Common myeloid progenitor, CD34-positive (primary cell): ENCODE measurements at places on chromosomes 13 and 19.
A peak's percentile ranks its signal among the peaks of the same experiment; 100 is the strongest.

DNA sequence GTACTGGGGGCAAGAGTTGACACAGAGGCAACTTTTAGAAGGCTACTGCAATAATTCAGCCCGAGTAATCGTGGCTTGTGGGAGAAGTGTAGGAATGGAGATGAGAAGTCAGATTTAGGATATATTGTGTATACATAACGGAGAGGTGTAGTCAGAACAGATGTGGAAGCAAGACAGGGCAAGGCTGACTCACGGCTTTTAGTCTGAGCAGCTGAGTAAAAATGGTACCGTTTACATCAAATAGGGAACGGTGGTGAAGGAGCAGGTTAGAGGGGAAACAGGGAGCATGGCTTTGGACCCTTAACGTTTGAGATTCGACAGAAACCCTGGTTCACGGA lies 796 bp upstream of the LSM14A start:
- H3K4me3 ChIP-seq: peak overlapping the region; percentile 49
- peaks cover 37% of the 10 kb centered on the region for H3K4me1 ChIP-seq
- peak overlapping the region; percentile 74 for H3K27ac ChIP-seq
- peak; percentile 70 for DNase-seq
- no peaks in the 10 kb centered on the region for H3K27me3 ChIP-seq

DNA sequence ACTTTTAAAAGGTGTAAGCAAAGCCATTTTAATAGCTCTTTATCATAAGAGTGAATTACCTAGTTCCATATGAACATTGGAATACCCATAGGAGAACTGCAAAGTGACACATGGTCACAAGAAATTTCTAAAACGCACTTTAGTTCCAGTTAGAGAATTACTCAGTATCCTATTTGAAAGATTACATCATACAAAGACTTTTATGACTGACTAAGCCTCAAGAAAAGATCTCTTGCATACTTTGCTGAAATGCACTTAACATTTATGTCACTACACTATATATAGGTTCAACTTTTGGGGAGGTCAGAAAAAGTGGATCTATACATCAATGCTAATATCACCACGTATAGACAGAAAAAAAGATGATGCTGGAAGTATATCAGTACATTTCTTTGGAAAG lies 7.1 kb downstream of the PCDH9 start:
- H3K4me1 ChIP-seq: peaks cover 26% of the 10 kb centered on the region
- H3K27me3 ChIP-seq: peaks cover 16% of the 10 kb centered on the region
- H3K36me3 ChIP-seq: no peaks in the 10 kb centered on the region
- H3K27ac ChIP-seq: no peak overlapping the region

GRCh38 chr13:110138010-110138699 lies 168.8 kb downstream of the COL4A1 start:
- H3K4me3 ChIP-seq: peak overlapping the region; percentile 83
- peak; percentile 97 for DNase-seq
- no peak overlapping the region for H3K27ac ChIP-seq
- H3K36me3 ChIP-seq: no peaks in the 10 kb centered on the region

GRCh38 chr19:2271234-2272103 lies 10.5 kb downstream of the PEAK3 start:
- H3K4me1 ChIP-seq: peaks cover 8% of the 10 kb centered on the region
- peak overlapping the region; percentile 96 for H3K4me3 ChIP-seq
- no peak for DNase-seq
- H3K27ac ChIP-seq: peak overlapping the region; percentile 15
- peaks cover 40% of the 10 kb centered on the region for H3K36me3 ChIP-seq

DNA sequence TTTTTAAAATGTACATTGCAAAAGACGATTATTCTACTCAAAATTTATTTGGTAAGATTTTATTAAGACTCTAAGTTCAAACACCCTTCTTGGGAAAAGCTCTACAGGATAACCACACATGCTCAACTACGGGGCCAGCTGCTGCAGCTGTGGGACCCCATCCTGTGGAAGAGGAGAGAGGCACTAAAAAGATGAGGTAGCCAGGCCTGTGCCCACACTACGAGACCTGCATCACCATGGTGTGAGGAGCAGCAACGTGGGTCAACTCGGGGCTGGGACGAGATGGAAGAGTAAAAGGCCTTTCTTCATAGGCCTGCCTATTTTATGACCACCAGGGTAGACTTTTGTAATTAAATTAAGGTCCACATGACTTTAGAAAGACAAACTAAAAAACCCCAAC lies 4.6 kb upstream of the CCNP start:
- H3K4me1 ChIP-seq: peaks cover 7% of the 10 kb centered on the region
- H3K36me3 ChIP-seq: peaks cover 7% of the 10 kb centered on the region
- DNase-seq: no peak
- no peak overlapping the region for H3K27ac ChIP-seq

DNA sequence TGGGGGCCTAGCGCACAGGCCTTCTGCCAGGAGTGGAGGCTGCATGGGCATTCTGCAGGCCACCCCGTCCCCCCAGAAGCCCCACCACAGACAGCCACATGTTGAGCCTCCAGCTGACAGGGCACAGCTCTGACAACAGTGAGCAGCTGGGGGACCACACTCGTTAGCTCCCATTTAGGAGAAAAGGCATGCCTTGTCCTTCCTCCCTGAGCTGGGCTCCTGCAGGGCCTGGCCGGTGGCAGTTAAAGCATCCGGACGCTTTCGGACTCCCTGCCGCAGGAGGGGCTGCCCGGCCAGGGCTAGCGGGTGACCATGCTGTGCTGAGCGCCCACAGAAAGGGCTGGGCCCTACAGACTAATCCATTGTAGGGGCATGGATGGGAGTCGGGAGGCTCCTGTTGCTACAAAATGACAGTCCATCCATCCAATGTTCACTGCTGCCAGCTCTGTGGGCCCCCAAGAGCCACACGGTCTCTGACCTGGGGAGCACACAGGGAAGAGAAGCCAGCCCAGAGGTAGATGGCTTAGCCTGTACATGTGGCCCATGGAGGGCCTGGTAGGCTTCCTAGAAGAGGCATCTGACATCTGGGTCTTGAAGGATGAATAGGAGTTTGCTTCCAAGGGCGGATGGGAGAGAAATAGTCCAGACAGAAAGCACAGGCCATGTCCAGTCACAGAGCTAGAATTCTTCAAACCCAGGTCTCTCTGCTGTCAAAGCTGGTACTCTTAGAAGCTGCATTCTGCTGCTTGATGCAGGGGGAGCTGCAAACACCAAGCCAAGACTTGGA lies 116.5 kb upstream of the VSTM2B start:
- H3K27ac ChIP-seq: no peak overlapping the region
- DNase-seq: no peak
- H3K4me1 ChIP-seq: no peaks in the 10 kb centered on the region
- H3K27me3 ChIP-seq: peaks cover 30% of the 10 kb centered on the region
- no peak overlapping the region for H3K4me3 ChIP-seq

- H3K36me3 ChIP-seq: peaks cover 9% of the 10 kb centered on the region
- H3K27ac ChIP-seq: no peak overlapping the region
- H3K4me3 ChIP-seq: no peak overlapping the region
- H3K27me3 ChIP-seq: no peaks in the 10 kb centered on the region
These were observed 17.5 kb downstream of the LATS2 start for GRCh38 chr13:21043898-21044297.

GRCh38 chr13:46181840-46182490 lies at the start of gene LCP1:
Gene LCP1, minus strand, starts transcription at chr13:46182177. Its CDS starts 22,515 bp downstream, at chr13:46159662.
- peak within 1 kb of the TSS; percentile 89 for H3K27ac ChIP-seq
- H3K36me3 ChIP-seq: no peaks in the 10 kb centered on the region
- H3K27me3 ChIP-seq: no peaks in the 10 kb centered on the region
- peak; percentile 99 for DNase-seq
- peaks cover 53% of the 10 kb centered on the region for H3K4me1 ChIP-seq

DNA sequence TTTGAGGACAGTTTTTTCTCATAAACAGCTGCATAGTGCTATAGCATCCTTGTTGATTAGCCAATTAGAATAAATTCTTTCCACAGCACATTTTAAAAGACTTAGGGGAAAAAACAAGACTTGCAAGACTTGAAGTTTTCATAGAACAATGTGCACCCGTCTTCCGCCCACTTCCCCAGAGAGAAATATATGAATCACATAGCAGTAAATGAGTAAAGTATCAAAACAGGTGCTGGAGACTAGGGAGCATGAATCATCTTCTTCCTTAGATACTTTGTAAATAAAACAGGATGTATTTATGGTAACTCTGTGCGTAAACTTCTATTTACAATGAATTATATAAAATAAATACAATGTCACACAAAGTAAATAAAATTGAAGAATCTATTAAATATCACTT lies 75.1 kb downstream of the COL4A2 start:
- H3K4me1 ChIP-seq: peaks cover under 1% of the 10 kb centered on the region
- no peak overlapping the region for H3K4me3 ChIP-seq
- no peak for DNase-seq

DNA sequence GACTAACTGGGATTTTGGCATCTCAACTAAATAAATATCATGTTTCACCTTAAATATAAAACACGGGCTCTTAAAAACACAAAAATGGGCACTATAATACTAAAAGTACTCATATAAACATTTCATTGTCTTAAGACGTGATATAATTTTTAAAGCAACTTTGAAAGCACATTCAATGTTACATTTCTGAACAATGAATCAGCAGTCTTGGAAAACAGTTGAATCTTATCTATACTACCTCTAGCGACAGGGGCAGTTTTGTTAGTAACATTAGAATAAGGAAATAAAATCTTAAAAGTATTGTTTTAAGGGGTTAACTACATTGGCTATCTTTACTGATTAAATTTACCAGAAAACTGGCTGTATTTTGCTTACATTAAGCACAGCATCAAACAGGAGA lies 156.9 kb downstream of the UGGT2 start:
- no peaks in the 10 kb centered on the region for H3K27me3 ChIP-seq
- H3K4me1 ChIP-seq: no peaks in the 10 kb centered on the region
- DNase-seq: peak; percentile 26
- no peak overlapping the region for H3K4me3 ChIP-seq

- H3K36me3 ChIP-seq: no peaks in the 10 kb centered on the region
- no peak overlapping the region for H3K4me3 ChIP-seq
- peak; percentile 23 for DNase-seq
- H3K27ac ChIP-seq: no peak overlapping the region
- H3K4me1 ChIP-seq: peaks cover 5% of the 10 kb centered on the region
These were observed 15.2 kb downstream of the LNX2 start for GRCh38 chr13:27605099-27605498.

DNA sequence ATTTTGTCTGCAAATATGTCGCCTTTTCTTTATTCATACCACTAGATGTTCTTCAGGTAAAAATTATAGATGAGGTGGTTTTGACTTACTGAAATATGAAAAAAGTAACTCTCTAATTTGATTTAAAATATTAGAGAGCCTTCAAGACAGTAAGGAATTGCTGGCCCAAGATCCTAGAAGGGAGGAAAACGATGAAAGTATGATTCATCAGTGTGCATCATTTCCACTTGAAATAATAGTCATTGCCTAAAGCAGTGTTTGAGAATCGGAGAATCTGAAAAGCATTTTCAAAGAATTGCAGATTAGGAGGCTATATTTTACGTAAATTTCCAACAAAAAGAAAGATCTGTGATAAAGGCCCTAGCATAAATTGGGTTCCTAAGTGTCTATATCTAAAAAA lies 1707.9 kb upstream of the PRR20A start:
- DNase-seq: no peak
- H3K27ac ChIP-seq: no peak overlapping the region
- no peak overlapping the region for H3K4me3 ChIP-seq
- H3K27me3 ChIP-seq: no peaks in the 10 kb centered on the region

GRCh38 chr13:42615691-42616090 lies 41.7 kb downstream of the TNFSF11 start:
- H3K4me1 ChIP-seq: no peaks in the 10 kb centered on the region
- H3K36me3 ChIP-seq: no peaks in the 10 kb centered on the region
- no peak for DNase-seq
- no peak overlapping the region for H3K27ac ChIP-seq

DNA sequence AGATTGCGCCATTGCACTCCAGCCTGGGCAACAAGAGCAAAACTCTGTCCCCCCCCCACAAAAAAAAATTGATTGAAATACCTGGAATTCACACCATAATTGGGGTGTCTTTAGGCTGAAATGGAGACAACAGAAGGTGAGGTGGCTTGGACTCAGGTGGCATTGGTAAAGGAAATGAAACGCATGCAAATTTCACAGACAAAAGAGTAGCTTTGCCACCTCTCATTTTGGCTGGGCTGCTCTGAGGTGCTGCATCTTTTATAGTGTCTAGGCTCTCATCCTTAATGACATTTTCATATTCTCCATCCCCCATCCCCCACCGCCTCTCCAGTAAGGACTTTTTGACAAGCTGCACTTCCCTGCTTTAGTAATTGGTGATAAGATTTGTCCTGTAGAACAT lies 6.9 kb downstream of the UBE2L5 start:
- H3K27me3 ChIP-seq: no peaks in the 10 kb centered on the region
- H3K4me1 ChIP-seq: no peaks in the 10 kb centered on the region
- H3K4me3 ChIP-seq: no peak overlapping the region
- no peak overlapping the region for H3K27ac ChIP-seq
- no peak for DNase-seq
- H3K36me3 ChIP-seq: no peaks in the 10 kb centered on the region

GRCh38 chr19:52638601-52639000 lies 446 bp upstream of the ZNF83 start:
- H3K4me3 ChIP-seq: no peak overlapping the region
- peaks cover 19% of the 10 kb centered on the region for H3K4me1 ChIP-seq
- DNase-seq: no peak
- H3K36me3 ChIP-seq: peaks cover 11% of the 10 kb centered on the region
- H3K27me3 ChIP-seq: no peaks in the 10 kb centered on the region
- H3K27ac ChIP-seq: no peak overlapping the region

DNA sequence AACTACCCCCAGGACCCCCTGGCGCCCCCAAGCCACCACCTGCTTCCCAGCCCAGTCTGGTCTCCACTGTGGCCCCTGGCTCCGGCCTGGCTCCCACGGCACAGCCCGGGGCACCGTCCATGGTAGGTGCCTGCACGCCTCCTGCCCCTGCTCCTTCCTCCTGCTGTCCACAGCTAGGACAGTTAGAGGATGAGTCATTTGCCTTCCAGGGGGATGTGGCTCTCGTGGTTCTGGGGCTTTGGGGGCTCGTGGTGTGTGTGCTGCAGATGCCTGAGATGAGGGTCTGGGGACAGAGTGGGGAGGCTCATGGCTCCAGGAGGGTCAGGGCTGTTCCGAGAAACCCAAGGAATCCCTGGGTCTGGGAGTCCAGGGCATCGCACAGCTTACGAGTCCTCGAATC lies 12.7 kb downstream of the MED25 start:
- no peak overlapping the region for H3K4me3 ChIP-seq
- H3K27me3 ChIP-seq: no peaks in the 10 kb centered on the region
- peaks cover 39% of the 10 kb centered on the region for H3K36me3 ChIP-seq
- DNase-seq: no peak
- H3K27ac ChIP-seq: no peak overlapping the region

DNA sequence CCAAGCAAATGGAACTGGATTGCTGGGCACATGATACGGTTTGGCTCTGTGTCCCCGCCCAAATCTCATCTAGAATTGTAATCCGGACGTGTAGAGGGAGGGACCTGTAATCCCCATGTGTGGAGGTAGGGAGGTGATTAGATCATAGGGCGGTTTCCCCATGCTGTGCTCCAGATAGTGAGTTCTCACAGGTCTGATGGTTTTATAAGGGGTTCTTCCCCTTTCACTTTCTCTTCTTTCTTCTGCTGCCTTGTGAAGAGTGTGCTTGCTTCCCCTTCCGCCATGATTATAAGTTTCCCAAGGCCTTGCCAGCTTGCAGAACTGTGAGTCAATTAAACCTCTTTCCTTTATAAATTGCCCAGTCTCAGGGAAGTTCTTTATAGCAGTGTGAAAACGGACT lies 32.6 kb upstream of the MTIF3 start:
- H3K27me3 ChIP-seq: no peaks in the 10 kb centered on the region
- H3K36me3 ChIP-seq: no peaks in the 10 kb centered on the region
- no peak overlapping the region for H3K4me3 ChIP-seq
